ENCODE measurements at places on chromosomes 12 and 14. TPM values are rescaled to one million over a fixed set of nuclear protein-coding genes. Genes with fewer than 3 reads are reported as not detected.

The TBC1D30 gene
- 1.2 TPM for polyA plus RNA-seq

The CAPS2 gene
- 4.3 TPM for polyA plus RNA-seq

The B4GALNT1 gene
- not detected for polyA plus RNA-seq

The CCDC197 gene
- polyA plus RNA-seq: 0.21 TPM

Data from cardiac muscle cell (in vitro differentiated cells and primary cell).